ENCODE measurements at places on chromosomes 7 and 10.

DNA sequence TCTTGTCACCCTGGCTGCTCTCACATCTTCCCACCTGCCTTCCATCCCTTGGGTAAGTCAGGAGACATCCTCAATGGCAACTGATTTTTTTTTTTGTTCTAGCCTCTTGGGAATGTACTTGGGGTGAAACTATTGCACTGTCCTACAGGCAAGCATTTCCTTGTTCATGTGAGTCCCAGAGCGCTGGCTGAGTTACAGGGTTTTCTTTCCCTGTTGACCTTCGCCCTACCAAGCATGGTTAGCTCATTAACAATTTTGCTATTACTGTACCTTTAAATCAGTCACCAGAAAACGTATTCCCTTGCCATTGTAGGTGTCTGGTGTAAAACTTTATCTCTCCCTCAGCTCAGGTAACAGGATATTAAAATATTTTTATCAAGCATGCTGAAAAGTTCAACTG is 98.9 kb downstream of the PRLHR start:
- DNase-seq: no peak

DNA sequence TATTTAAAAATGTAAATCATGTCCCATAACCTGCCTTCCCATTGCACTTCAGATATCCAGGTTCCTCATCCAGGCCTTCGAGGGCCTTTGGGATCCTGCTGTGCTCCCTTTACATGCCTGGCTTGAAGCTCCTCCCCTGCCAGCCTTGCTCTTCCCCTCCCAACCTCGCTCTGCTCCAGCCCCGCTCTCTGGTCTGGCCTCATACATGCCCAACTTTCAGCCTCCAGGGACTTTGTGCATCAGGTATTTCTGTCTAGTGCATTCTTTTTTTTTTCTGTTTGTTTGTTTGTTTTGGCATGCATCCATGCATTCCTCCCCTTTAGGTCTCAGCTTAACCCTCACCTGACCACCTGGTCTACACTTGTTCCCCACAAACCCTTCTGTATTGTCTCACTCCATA is 160.3 kb downstream of the SNX10 start:
- DNase-seq: no peak

GRCh38 chr10:63825111-63825510 is 303.9 kb downstream of the REEP3 start:
- no peak for DNase-seq

- DNase-seq: no peak
Observed at GRCh38 chr10:45023426-45023825, 22.7 kb downstream of the ZNF22 start.

DNA sequence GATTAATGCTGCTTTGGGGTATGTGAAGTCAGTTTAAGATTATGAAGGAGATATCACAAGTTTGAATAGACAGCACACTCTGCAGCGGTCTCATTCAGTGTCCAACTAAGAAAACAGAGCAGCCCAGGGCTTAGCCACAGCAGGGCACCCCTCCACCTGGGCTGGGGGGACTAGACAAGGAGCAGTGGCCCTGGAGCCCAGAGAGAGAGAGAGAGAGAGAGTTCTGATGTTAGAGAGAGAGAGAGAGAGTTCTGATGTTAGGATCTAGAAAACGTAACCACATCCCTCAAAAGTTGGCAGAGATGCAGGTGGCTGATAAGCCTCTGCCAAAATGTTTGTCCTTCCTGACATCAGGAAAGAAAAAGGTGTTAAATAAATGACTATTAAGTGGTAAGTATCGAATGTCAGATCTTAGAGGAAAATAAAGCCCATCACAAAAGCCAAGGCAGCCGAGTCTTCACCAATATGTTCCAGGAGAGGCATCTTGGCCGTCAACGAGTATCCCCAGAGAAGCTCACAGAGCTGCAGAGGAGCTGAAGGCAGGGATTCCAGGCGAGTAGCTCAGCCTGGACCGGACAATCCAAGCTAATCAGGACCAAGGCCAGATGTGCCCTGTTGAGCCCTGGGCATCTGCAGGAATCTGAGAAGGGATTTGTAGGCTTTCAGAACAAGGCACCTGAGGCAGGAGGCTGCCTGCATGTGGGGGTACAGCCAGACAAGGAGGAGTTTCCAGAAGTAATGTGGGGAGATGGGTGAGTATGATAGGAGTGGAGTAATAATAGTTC is 150.1 kb upstream of the TCF7L2 start:
- no peak for DNase-seq

DNA sequence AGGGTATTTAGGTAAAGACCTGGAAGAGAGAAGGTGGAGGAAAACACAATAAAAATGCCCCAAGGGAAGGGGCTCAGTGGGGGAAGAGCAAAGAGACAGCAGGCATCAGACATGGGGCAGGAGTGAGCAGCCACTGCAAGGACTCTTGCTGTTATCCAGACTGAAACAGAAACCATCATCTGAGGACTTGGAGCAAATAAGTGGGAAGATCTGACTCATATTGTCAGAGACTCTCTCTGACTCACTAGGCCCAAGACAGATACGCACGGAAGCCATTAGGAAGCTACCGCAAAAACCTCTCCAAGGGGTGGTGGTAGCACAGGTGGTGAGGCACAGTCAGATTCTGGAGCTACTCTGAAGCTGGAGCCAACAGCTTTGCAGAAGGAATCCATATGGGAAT is 110.7 kb downstream of the RNF32 start:
- DNase-seq: peak; percentile 10

All from stimulated activated CD4-positive, alpha-beta T cell treated with anti-CD3 and anti-CD28 coated beads, Interleukin-4, amount 100 ng/mL, for 1 hour (primary cell).